ENCODE measurements at places on chromosomes 7 and 10.

DNA sequence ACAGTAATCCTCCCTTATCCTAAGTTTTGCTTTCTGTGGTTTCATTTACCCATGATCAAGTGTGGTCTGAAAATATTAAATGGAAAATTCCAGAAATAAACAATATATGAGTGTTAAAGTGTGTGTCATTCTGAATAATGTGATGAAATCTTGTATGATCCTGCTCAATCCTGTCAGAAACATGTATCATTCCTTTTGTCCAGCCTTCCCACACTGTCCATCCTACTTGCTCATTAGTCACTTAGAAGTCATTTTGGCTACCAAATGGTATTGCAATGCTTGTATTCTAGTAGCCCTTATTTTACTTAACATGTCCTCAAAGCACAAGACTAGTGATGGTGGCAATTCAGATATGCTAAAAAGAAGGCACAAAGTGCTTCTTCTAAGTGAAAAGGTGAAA is 1211.2 kb upstream of the SORCS1 start:
- peak; percentile 33 for DNase-seq

GRCh38 chr7:51010534-51010933 is 227.8 kb upstream of the GRB10 start:
- DNase-seq = no peak

- no peak for DNase-seq
Observed at GRCh38 chr7:97871659-97872024, 566 bp downstream of the ASNS start.

DNA sequence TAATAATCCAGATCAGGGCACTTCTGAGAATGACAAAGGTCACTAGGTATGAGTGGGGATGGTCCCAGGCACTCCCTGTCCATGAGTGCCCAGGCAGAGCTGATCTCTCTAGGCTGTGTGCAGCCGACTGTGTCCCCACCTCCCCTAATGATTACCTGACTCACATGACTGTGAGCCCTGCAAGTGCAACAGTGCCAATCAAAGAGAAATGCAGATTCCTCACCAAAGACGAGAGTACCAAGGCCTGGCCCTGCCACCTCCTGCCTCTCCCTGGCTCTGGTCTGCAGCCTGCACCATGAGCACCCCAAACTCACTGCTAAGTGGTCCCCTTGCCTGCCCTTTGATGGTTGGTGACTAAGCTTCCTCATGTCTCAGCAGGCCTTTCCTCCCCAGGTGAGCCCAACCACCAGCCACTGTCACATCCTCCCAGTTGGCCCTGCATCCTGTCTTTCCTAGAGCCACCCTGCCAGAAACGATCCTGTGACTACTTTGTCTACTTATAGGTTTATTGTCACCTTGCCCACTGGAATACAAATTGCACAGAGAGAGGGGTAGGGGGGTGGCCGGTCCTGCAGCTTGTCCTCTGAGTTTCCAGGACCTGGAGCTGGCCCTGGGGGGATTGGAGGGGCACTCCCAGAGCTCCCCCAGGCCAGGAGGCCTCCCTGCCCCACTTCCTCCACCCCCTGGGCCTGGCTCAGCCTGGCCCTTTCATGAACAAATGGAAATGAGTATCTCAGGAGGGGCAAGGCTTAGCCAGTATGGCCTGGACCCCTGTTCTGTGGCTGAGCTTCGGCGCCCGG is 22.4 kb upstream of the GDF10 start:
- no peak for DNase-seq

DNA sequence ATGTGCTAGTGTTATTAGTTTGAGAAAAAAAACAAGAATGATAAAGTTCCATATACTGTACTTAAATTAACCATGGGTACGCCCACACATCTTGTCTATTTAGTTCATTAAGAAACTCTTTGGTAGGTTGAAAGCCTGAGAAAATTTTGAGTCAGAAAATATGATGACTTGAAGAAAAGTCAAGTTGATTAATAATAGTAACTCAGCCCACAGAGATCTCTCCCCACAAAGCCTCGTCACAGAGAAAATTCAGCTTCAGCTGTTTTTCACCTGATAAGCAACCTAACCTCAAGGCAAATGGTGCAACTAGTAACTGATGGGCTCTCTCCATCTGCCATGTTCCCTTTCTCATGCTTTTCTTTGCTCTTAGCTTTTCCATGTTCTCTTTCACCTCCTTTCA is 1021.6 kb downstream of the GATA3 start:
- no peak for DNase-seq

GRCh38 chr7:116653204-116653603 is 18.8 kb upstream of the MET start:
- peak; percentile 58 for DNase-seq

GRCh38 chr10:131886237-131886636 is 14.6 kb upstream of the PPP2R2D start:
- DNase-seq = no peak

DNA sequence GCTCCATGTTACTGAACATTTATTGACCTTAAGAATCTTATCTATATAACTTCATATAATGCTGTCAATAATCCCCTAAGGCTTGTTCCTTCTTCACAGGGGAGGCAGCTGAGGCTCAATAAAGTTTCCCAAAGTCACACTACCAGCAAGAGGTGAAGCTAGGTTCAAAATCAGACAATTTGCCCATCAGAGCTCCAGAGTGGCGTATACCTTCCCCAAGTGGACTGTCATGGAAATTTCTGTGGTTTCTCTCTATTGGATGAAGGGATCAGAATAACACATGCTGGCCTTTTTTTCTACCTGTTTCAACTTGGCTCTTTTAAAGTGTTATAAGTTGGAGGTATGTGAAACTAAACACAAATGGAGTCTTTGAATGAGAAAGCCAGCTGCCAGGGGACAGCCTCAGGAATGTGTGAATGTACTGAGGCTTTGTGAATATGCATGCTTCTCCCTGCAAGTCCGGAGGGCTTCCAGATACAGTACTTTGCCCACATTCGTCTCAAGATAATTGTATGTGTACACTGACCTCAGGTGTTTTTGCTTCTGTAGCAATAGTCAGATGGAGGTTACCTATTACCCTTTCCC is 656.3 kb upstream of the CELF2 start:
- no peak for DNase-seq

GRCh38 chr10:80664071-80664680 is 126.5 kb downstream of the SH2D4B start:
- peak; percentile 62 for DNase-seq

DNA sequence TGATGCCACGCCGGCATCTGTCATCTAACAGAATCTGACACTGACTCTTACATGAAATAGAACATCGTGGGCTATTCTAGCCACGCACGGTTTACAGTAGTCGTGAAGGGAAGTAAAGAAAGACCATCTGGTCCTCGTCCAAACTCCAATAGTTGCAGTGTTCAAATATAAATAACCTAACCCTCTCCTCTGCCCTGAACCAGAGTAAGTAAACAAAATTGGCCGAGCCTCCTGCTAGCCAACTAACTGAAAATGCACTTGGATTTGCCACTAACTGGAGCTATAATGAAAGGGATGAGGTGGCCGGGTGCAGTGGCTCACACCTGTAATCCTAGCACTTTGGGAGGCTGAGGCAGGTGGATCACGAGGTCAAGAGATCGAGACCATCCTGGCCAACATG is 29.5 kb upstream of the ZC3HAV1L start:
- DNase-seq = no peak

GRCh38 chr7:139426258-139427028 is 57.0 kb downstream of the KLRG2 start:
- no peak for DNase-seq

GRCh38 chr10:116274064-116274904 is 1.3 kb upstream of the GFRA1 start:
- DNase-seq = peak; percentile 60

- no peak for DNase-seq
Observed at GRCh38 chr10:1475098-1475591, 262.2 kb downstream of the ADARB2 start.

- DNase-seq = no peak
Observed at GRCh38 chr7:72077786-72078185, 334.4 kb downstream of the CALN1 start.

DNA sequence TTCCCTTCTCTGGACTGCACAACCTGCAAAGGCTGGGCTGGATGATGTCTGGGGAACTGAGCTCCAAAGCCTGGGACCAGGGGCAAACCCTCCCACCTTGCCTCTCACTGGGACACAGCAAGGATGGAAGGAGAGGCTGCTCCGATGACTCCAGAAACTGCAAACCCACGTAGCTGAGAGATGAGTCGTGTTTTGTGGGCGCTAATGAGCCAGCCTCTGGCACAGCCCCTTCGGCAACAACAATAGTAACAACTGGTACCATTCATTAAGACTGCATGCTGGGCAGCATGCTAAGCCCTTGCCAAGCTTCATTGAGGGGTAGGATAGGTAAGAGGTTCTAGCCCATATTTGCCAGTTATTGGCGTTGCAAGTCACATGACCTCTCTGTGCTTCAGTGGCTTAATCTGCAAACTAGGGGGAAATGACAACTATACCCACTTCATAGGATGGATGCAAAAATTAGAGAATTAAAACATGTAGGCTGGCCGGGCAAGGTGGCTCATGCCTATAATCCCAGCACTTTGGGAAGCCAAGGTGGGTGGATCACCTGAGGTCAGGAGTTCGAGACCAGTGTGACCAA is 145.9 kb downstream of the SH3PXD2A start:
- peak; percentile 80 for DNase-seq

DNA sequence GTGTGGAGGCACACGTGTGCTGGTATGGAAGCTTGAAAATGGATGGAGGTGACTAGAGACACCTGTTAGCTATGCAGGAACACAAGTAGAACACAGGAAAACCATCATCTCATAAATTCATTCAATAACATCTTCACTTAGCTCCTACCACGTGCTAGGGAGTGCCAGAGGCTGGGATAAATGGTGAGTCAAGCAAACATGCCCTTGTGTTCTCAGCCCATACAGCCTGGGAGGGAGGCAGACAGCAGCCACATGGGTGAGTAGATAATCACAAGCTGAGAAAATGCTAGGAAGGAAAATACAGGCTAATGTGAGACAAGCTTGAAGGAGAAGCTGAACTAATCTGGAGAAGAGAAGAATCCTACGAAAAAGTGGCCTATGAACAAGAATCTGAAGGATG is 468.0 kb upstream of the ZMIZ1 start:
- no peak for DNase-seq

GRCh38 chr10:62587011-62587410 is 212.8 kb downstream of the ZNF365 start:
- no peak for DNase-seq

- peak; percentile 14 for DNase-seq
Observed at GRCh38 chr10:12825260-12825849, 176.2 kb downstream of the CCDC3 start.

DNA sequence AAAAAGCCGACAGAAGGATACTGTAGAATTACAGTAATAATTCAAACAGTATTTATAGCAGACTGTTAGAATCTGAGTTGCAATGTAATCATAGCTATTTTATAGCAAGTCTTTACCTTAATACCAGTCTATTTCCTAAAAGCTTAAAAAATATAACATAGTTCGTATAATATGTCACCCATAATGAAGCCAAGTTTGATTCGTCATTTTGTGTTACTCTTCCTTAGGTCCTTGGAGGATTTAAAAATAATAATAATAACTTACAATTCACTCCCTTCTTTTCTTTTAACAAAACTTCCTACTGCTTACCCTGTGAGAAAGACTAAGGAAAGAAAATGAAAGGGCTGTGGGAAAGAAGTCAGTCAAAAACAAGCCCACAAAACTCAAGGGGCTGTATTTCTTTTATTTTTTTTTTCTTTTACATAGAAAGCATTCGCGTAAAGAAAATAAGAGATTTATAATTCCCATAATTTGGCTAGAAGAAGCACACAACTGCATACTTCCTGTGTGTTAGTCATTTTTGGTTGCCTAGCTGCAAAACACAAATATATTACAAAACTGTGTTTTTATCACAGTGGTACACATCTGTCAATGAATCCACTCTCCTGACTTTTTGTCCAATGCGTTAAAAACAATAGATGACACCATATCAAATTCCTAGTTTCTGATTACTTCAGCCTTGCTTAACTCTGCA is 187.2 kb upstream of the CELF2 start:
- peak; percentile 83 for DNase-seq

DNA sequence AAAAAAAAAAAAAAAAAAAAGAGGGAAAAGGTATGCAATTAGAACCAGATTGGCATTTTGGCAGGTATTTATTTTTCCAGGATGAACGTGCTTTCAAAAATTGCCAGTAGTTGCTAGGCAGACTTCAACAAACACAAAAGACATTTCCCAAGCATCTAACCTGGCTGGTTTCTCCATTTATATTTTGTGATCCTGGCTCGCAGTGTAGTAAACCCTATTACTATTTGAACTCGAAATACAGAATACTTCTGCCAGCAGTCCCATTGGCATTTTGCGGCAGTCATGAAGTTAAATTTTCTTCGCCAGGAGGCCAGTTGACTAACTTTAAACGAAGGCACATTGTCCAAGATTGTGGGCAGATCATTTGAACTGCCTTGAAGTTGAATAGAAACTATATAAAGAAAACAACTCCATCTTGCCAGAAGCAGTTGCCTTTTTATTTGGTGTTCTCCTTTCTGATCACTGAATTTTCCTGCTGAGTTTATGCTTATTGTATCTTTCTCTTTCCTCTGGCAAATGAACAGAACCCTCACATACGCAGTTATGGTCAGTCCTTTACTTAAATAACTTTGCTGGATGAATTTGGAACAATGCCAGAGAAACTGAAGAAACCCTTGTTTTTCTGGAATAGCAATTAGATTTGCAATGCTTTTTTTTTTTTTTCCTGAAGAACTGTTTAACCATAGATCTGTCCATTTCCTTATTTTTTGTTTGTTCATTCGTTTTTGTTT is 132.9 kb downstream of the BICC1 start:
- DNase-seq = no peak

DNA sequence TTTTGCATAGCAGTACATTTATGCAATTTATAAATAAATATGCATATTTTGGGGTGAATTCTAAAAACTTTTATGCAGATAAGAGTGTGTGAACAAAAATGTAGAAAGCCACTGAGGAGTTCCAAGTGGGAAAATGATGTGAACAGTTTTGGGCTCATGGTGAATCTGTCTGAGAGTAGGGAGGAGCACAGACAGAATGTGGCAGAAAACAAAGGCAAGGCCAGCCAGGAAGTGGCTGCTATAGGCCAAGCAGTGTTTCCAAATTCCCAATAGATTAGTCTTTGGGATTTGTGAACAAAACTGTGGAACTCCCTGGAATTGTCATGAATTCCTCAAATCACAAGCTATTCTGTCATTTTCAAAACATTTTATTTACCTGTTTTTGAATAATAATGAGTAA is 73.6 kb upstream of the AMPH start:
- DNase-seq = peak; percentile 14

All from EL (cell line).